ENCODE measurements at places on chromosomes 5 and 9.

GRCh38 chr5:79448336-79448735, 65.6 kb downstream of the HOMER1 start:
- no peak for DNase-seq

- DNase-seq: no peak
Observed at GRCh38 chr9:27945386-27945785, 372.1 kb upstream of the C9orf72 start.

GRCh38 chr5:68555907-68556681, 340.5 kb downstream of the PIK3R1 start:
- DNase-seq: no peak

DNA sequence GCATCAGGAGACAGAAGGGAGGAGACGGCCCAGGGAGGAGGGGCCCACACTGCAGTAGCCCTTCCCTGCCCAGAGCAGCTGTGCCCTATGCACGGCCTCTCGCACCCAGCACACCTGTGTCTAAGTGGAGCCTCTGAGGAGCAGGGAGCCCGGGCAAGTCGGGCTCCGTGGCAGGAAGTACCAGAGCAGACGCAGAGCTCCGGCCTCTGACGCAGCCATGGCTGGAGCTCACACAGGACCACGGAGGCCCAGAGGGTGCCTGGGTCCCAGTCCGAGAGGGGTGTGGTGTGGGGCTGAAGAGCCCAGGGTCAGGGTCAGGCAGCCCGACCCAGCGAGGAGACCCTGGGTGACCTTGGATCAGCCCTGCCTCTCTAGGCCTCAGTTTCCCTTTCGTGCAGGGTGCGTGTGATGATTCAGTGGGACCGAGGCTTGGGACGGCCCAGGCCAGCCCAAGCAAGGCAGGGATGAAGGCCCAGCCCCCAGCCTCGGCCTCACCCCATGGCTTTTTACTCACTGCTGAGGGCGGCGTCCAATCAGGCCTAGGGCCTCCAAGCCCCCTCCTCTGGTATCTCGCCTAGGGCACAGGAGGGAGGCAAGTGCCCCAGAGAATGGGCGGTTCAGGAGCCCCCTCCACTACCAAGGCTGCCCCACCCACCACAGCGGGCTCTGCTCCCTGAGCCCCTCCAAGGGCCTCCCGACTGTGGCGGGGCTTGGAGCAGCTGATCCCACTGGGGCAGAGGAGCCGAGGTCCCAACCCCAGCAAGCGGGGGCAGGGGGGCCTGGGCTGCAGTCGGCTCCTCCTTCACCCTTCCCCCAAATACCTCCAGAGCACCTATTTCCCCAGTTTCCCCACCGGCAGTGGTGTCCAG, 4.3 kb upstream of the AGPAT2 start:
- DNase-seq: no peak

DNA sequence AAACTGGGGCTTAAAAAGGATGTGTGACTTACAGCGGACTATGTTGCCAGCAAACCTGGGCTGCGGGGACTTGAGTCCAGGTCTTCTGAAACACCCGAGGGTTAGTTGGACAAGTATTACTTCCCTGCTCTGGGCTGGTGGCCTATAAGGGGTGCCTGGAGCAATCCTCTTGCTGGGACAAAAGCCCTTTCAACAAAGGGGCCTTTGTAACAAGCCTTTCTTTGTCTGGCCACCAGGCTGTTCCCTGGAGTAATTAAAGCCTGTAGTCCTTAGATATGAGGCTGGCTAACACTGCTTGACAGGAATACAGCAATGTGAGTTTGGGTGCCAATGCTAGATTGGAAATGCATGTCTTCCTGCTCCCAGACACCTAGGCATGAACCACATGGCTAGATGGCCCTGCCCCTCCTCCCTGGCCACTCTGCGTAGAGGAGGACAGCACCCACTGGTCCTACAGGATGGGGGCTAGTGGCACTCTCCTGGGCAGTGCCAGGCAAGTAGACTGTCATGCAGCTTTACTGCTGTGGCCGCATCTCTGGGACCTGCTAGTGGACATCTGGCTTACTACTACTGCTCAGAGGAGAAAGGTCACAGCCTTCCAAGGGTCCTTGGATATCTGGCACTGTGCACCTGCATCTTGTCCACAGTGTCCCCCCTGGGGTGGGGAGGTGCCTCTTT, 343.1 kb downstream of the ZSWIM6 start:
- no peak for DNase-seq

DNA sequence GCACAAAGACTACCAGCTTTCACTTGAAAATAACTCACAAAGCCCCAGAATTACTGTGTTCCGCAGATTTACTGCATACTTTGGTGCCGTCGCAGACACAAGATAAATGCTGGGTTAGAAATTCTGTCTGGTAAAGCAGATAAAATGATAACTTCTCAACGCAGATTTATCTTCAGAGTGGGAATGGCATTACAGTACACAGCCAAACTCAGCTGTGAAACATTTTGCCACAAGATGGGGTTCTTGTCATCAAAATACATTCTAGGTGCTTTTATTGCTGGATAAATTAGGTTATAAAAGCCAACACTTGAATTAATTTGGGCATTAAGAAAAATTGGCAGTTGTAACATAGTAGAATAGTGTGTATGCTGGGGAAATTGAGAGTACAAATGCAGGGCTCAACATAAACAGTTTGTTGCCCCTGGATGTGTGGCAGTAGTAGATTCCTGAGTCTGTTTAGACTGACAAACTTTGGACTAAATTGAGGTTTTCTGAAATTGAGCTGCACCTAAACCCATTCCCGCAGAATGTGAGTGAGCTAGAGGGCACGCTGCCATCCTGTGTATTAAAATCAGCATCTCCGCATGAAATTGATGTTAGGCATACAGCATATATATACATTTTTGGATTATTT, 61.1 kb downstream of the LMNB1 start:
- peak; percentile 32 for DNase-seq

- no peak for DNase-seq
Observed at GRCh38 chr9:12774861-12775678, at the start of gene LURAP1L. Gene LURAP1L (plus strand): TSS chr9:12775020. CDS start chr9:12775716, 696 bp downstream.

DNA sequence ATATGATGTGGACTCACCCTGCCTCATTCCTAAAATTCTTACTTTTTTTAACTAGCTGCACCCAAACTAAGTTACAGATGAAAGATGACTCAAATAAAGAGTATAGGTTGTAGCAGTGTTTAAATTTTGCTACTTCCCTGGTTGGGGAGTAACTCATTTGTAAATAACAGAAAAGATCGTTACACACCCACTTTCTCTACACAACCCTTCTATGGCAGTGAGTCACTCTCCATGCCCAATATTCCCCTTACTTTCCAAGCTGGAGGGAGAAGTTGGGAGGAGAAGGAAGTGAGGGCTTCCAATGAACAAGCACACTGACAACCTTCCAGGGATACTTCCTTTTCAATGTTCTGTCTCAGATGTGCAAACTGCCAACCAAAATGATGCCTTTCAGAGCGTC, 1.9 kb downstream of the RASEF start:
- no peak for DNase-seq

GRCh38 chr5:139822553-139823425, 27.2 kb downstream of the PSD2 start:
- no peak for DNase-seq

- DNase-seq: no peak
Observed at GRCh38 chr5:51095486-51095885, 287.8 kb upstream of the ISL1 start.

GRCh38 chr5:136113606-136114005, 19.0 kb upstream of the SMAD5 start:
- DNase-seq: no peak

GRCh38 chr9:70093944-70094343, 50.3 kb downstream of the MAMDC2 start:
- DNase-seq: peak; percentile 9

- DNase-seq: no peak
Observed at GRCh38 chr5:1568201-1568979, 44.6 kb upstream of the LPCAT1 start.

DNA sequence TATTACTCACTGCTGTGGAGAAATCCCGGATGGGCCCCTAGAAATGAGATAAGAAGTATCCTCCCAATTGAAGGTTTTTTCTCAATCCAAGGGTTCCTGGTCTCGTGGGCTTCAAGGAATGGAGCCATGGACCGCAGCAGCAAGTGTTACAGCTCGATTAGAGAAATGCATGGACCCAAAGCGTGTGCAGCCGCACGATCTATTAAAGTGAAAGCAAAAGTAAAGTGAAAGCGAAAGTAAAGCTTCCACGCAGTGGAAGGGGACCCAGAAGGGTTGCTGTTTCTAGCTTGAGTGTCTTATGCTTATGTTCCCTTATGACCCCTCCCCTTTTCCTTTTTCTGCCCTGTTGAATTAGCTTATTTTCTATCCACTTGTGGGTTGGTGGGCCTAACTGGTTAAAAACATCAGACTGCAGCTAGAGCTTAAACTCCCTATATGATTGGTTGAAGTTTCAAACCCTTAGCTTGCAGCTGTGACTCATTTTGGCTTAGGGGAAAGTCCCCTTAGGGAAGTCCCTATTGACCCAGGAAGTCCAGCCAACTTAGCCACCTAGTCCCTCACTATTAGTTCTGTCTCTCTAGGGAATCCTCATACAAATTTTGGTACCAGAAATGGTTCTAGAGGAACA, 1111.8 kb downstream of the TAF11L14 start:
- DNase-seq: peak; percentile 74

DNA sequence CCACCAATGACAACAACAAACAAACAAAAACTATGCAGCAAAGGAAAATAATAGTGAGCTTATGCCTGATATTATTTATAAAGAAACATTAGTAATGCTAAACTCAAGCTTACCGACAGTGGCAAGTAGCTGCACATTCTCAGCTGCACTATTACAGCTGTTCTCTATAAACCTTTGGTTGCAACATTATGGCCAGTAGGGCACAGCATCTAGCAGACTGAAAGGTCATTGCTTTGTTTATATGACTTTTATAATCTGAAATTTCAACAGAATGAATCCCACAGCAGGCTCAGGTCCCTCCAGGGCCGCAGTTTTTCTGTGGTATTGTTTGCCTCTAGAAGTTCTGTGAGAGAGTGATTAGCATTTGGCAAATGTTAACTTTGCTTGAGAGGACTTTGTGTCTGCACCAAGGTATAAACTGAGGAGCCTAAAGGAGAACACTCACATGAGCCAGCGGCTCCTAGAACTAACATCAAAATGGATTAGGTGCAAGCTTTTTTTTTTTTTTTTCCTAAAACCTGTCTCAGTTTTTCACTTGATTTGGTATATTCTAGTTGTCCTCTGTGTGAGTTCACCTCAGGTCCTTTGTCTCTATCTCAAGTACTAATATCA, 58.3 kb downstream of the IZUMO3 start:
- no peak for DNase-seq

DNA sequence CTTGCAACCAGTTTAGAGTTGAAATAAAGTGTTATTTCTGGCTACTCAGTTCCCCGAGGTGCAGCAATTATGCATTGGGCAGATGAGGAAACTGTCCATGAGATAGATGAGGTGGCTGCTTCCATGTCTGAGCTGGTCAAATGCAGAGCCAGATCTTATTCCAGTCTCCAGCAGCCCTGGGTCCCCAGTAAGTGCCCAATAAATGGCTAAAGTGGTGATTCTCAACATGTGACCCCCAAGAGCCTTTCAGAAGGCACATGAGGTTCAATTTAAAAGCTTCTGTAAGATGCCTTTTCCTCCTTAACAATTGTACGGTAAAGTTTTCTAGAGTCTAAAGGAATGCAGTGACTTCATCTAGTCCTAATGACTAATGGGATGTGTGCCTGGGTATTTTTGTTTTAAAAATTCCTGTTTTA, 17.5 kb downstream of the ATOX1 start:
- DNase-seq: no peak

DNA sequence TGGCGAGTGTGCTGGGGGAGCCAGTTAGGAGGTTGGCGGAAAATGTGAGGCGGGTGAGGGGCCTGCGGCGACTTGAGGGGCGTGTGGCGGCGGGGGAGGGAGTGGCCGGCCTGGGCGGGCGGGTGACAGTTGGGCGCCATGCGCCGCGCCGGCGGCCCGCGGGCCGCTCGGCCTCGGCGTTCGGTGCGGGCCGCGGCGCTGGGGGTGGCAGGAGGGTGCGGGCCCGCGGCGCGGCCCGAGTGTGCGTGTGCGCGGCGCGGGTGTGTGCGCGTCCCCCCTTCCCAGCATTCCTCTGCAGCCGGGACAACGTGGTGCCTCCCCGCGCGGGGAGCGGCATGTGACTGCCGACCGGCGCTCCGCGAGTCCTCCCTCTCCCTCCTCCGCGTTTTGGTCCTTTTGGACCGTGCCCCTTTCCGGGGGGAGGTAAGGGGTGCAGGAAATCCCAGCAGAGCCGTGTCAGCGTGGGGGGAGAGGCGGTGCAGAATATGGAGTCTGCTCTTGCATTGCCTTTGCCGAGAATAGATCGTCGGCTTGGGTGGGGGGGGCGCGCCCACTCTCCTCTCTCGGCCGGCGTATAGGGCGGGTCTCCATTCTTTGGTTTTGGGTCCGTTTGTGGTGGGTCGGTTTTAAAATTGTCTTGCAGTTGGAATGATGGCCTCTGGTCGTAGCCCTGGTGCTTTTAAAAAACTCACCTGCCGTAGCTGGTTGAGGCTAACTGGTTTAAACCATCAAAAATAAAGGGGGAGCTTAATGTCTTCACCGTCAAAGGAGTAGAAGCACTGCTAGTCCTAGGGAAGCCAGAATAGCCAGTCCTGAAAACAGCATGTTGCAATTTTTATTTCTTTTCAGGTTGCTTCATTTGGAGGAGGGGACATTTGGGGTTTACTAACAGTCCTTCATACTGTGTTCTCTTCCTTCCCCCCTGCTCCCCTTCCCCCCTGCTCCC, 2.0 kb downstream of the LARP1 start:
- DNase-seq: peak; percentile 52

GRCh38 chr5:54173251-54173650, 137.1 kb downstream of the ARL15 start:
- no peak for DNase-seq

DNA sequence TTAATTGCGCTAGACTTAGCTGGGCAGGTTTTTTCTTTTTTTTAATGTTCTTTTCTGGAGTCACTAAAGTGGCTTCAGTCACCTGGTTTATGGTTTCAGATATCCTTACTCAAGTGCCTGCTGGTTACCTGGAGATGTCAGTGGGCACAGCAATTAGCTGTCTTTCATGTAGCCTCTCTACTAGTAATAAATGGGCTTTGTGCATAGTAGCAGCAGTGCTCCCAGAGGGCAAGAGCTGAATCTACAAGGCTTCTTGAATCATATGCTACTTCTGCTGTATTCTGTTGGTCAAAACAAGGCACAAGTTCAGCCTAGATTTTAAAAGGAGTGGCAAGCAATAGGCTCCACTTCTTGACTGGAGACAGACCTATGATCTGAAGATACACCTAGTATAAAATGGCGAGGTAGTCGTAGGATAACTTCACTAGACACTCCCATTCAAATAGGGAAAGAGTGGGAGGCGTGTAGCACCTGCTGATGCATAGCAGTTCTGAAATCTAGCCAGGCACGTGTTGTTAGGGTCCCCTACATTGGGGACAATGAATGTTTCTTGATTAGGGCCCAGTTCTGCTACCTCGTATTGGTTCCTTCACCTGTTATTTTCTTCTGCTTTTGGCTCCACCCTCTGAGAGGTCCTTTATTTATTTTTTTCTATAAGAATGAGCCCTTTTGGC, 7.0 kb downstream of the SCAMP1 start:
- DNase-seq: no peak

- DNase-seq: no peak
Observed at GRCh38 chr5:66529182-66529581, 67.0 kb upstream of the MAST4 start.
